ENCODE measurements at places on chromosomes 2 and 18. TPM values are rescaled to one million over a fixed set of nuclear protein-coding genes. Genes with fewer than 3 reads are reported as not detected.

The CAPG gene
- total RNA-seq, result 14.7 TPM

The CYTIP gene
- total RNA-seq, result not detected

The SLC14A1 gene
- total RNA-seq, result 0.52 TPM

The POTEJ gene
- not detected for total RNA-seq

The DNMT3A gene
- total RNA-seq, result 2.7 TPM

The FAM228A gene
- total RNA-seq, result not detected

The ALPP gene
- total RNA-seq, result not detected

The HOXD4 gene
- total RNA-seq, result 0.58 TPM

The PSTPIP2 gene
- total RNA-seq, result 9.0 TPM

The CAPN14 gene
- 0.12 TPM for total RNA-seq

DNA sequence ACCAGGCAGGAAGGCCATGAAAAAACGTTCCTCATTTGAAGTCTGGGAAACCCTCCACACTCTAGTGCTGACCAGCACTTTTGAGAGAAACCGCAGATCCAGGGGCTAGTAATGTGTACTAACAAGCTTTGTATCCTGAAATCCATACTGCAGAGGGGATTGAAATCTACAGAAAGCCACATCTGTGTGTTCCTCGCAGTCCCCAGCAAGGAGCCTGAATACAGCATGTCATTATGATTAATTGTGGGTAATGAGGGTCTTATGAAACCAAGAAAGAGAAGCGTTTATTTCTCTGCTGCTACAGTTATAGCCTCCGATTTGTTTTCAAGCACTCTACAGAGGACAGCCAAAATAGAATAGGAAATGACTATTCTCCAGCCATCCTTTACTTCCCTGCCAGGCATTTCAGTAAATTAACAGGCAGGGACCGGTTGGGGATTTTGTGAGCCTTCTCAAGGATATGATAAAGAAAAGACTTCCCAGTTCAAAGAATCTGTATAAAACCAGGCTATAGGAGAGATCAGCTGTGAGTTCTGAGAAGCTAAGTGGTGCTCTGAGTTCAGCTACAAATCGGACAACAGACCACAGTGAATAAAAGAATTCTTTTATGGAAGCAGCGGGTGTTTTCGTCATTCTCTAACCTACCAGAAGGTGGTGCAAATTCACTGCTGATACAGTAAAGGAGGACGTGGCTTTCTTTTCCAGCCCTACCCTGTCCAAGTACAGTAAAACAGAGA, 133.4 kb downstream of the INSIG2 start:
- H3K4me3 ChIP-seq, result no peak overlapping the region
- no peaks in the 10 kb centered on the region for H3K4me1 ChIP-seq
- H3K27me3 ChIP-seq, result peaks cover 33% of the 10 kb centered on the region
- no peaks in the 10 kb centered on the region for H3K36me3 ChIP-seq
- peak; percentile 67 for DNase-seq

- no peak for DNase-seq
Measured at GRCh38 chr2:88010136-88010535, 6.2 kb downstream of the RNU2-63P start.

DNA sequence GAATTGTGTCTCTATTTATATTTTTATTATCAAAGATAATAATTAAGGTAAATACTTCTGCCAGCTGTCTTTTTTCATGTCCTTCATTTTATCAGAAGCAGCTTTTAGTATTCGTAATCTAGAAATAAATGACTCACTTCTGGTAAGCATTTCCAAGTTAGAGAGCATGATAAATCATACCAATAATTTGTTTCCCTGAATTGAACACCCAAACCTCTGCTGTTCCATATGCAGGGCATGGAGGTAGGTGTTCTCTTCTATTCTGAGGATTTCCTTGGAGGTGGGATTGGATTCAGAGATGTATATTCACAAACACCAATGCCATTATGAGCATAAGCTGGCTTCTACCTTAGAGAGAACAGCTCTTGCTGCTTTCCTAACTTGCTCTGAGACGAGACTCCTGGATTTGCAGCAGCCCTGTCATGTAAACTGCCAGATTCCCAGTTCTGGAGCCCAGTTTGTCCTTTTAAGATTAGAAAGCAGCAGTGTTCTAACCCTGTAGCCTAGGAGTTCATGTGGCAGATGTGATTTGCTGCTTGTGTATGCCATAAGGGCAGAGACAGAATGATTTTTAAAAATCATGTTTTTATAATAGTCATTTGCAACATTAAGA, 47.5 kb downstream of the SKA1 start:
- H3K36me3 ChIP-seq, result no peaks in the 10 kb centered on the region
- H3K27ac ChIP-seq, result no peak overlapping the region
- H3K4me3 ChIP-seq, result no peak overlapping the region
- no peak for DNase-seq
- no peaks in the 10 kb centered on the region for H3K27me3 ChIP-seq

DNA sequence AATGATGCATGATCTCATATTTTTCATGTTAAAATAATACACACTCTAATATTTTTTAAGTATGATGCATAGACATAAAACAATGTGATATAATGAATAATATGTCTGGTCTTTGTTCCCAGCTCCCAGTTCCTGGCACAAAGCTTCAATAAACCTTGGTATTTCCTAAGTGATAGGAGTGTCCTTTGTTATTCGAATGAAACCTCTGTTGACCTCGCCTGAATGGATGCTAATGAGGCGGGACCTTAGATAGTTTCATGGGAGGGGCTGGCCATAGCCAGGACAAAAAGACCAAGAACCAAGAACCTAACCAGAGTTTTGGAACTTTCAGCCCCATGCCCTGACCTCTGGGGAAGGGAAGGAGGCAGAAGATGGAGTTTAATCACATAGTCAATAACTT, 257.7 kb upstream of the COPS8 start:
- peaks cover 2% of the 10 kb centered on the region for H3K27me3 ChIP-seq
- no peak overlapping the region for H3K4me3 ChIP-seq
- no peak overlapping the region for H3K27ac ChIP-seq
- DNase-seq, result no peak
- H3K4me1 ChIP-seq, result no peaks in the 10 kb centered on the region

GRCh38 chr2:77397763-77398162, 124.4 kb downstream of the LRRTM4 start:
- no peaks in the 10 kb centered on the region for H3K27me3 ChIP-seq
- no peaks in the 10 kb centered on the region for H3K36me3 ChIP-seq
- no peak overlapping the region for H3K4me3 ChIP-seq

GRCh38 chr18:8707556-8708300, 2.4 kb downstream of the MTCL1 start:
- peak overlapping the region; percentile 99 for H3K4me3 ChIP-seq
- DNase-seq, result peak; percentile 62
- H3K27me3 ChIP-seq, result peaks cover 6% of the 10 kb centered on the region
- H3K4me1 ChIP-seq, result peaks cover 50% of the 10 kb centered on the region
- peaks cover 31% of the 10 kb centered on the region for H3K36me3 ChIP-seq

DNA sequence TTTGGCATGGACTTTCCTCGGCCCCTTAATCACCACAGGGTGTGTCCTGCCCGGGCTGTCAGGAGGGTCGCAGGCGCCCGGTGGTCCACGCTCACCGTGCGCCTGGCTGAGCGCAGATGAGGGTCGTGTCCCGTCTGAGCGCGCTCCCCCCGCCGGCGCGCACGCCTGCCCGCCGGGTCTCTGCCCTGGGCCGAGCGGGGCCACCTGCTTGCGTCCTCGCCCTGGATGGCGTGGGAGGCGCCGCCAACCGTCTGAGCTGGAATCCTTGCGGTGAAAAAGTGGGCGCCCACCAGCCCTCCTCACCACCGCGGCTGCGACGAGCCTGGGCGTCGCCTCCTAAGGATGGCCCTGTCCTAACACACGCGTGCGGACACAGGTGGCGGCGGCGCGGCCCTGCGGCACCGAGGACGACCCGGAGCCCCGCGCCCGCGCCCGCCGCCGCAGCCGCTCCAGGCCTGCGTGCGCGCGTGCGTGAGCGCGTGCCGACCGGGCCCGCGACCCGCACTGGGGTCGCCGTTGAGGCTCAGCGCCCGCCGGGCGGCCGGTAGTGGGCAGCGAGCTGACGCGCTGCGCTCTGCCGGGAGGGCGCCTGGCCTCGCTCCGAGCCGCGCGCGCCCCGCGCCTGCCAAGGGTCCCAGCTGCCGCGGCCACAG, 126.6 kb downstream of the ARHGEF4 start:
- H3K4me3 ChIP-seq, result no peak overlapping the region
- H3K4me1 ChIP-seq, result no peaks in the 10 kb centered on the region
- no peak overlapping the region for H3K27ac ChIP-seq
- no peaks in the 10 kb centered on the region for H3K36me3 ChIP-seq

GRCh38 chr18:36522509-36522908, 225.0 kb downstream of the FHOD3 start:
- H3K4me1 ChIP-seq, result peaks cover 66% of the 10 kb centered on the region
- no peak for DNase-seq
- no peak overlapping the region for H3K27ac ChIP-seq
- no peaks in the 10 kb centered on the region for H3K27me3 ChIP-seq

DNA sequence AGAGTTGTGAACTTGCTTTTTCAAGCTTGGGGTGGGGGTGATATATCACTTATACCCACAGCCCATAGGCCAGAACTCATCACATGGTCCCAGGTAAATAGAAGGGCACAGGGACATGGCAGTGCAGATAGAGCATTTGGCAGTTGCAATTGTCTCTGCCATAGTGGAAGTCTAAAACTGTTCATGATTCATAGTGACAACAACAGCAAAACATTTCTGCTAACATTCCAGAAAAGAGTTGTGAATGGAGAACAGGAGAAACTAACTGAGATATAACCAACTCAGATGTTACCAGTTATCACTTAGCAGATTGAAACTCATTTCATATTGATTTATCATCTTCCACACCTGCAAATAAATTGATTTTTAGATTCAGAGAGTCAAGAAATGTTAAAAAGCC, 278.6 kb upstream of the KYNU start:
- no peak for DNase-seq
- no peaks in the 10 kb centered on the region for H3K36me3 ChIP-seq
- no peak overlapping the region for H3K4me3 ChIP-seq
- no peaks in the 10 kb centered on the region for H3K4me1 ChIP-seq

- no peak for DNase-seq
- peaks cover 18% of the 10 kb centered on the region for H3K4me1 ChIP-seq
- no peak overlapping the region for H3K4me3 ChIP-seq
- no peak overlapping the region for H3K27ac ChIP-seq
- peaks cover 9% of the 10 kb centered on the region for H3K27me3 ChIP-seq
Measured at GRCh38 chr2:170229125-170229524, 51.2 kb downstream of the MYO3B start.

- no peak for DNase-seq
- H3K36me3 ChIP-seq, result no peaks in the 10 kb centered on the region
- H3K27ac ChIP-seq, result no peak overlapping the region
Measured at GRCh38 chr2:132733094-132733493, 63.1 kb upstream of the LYPD1 start.

DNA sequence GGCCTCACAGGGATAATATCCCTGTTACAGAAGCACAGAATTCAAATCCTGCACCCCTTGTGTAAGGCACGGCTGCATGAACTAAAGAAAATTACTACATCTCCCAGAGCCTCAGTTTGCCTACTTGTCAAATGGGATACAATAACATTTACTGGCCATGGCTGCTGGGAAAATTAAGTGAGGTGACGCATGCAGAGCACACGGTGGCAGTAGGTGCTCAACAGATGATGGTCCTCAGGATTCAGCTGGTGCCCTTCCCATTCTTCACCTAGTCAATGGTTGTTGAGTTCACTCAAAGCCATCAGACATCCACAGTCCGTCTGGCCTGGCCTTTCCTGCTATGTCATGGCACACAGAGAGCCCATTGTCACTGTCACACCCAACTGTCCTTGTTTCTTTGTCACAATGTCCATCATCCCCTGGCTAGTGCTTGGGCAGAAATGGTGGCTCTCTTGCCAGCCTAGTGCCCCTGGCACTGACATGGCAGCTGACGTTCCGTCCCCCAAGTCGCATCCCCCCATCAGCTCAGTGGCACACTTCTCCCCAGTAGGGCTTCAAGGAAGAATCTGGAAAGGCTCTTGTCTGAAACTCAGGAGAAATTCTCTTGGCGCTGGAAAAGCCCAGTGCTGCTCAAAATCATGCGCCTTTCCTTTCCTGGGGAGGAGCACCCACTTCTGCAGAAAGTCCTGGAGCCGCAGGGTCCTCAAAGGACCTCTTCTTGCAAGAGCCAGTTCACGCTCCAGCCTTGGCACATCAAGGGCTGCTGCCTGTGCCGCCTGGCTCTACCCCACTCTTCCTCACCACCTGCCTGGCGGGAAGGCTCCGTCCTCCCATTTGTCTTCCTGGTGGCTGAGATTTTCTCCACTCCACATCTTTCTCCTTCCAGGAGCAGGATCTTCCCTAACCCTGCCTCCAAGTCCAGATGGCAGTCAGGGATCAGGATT, 55.9 kb upstream of the SLC66A3 start:
- no peak for DNase-seq
- H3K4me1 ChIP-seq, result peaks cover 19% of the 10 kb centered on the region
- no peaks in the 10 kb centered on the region for H3K36me3 ChIP-seq
- peaks cover 20% of the 10 kb centered on the region for H3K27me3 ChIP-seq
- H3K27ac ChIP-seq, result no peak overlapping the region

DNA sequence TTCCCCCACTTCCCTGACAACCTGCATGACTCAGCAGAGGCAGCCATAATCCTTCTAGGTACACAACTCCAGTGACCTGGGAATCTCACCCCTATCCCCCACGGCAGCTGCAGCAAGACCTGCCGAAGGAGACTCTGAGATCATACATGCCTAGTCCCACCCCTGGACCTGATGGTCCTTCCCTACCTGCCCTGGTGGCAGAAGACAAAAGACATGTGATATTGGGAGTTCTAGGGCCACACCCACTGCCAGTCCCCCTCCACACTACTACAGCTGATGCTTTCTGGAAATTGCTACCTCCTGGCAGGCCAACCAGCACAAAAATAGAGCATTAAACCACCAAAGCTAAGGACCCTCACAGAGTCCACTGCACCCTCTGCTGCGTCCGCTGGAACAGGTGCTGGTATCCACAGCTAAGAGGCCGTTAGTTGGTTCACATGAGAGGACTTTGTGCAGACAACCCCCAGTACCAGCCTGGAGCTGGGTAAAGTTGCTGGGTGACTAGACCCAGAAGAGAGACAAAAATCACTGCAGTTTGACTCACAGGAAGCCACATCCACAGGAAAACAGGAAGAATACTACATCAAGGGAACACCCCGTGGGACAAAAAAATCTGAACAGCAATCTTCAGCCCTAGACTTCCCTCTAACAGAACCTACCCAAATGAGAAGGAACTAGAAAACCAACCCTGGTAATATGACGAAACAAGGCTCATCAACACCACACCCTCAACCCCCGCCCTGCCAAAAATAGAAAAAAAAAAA, 12.5 kb downstream of the MARCO start:
- no peaks in the 10 kb centered on the region for H3K27me3 ChIP-seq
- H3K4me3 ChIP-seq, result no peak overlapping the region
- no peaks in the 10 kb centered on the region for H3K4me1 ChIP-seq
- no peaks in the 10 kb centered on the region for H3K36me3 ChIP-seq

- H3K27me3 ChIP-seq, result no peaks in the 10 kb centered on the region
- no peak overlapping the region for H3K4me3 ChIP-seq
- H3K4me1 ChIP-seq, result peaks cover 22% of the 10 kb centered on the region
- peaks cover 24% of the 10 kb centered on the region for H3K36me3 ChIP-seq
- no peak overlapping the region for H3K27ac ChIP-seq
Measured at GRCh38 chr2:3463186-3463835, 56.0 kb downstream of the ADI1 start.

Data from HFFc6 (cell line).